ENCODE measurements at places on chromosomes 12 and 14. TPM values are rescaled to one million over a fixed set of nuclear protein-coding genes. Genes with fewer than 3 reads are reported as not detected.

- H3K4me1 ChIP-seq = peaks cover 3% of the 10 kb centered on the region
- no peak overlapping the region for H3K4me3 ChIP-seq
- no peak overlapping the region for H3K27ac ChIP-seq
- no peaks in the 10 kb centered on the region for H3K36me3 ChIP-seq
- peaks cover 2% of the 10 kb centered on the region for H3K27me3 ChIP-seq
Measured at GRCh38 chr14:101399737-101400517, 161.4 kb upstream of the DIO3 start.

DNA sequence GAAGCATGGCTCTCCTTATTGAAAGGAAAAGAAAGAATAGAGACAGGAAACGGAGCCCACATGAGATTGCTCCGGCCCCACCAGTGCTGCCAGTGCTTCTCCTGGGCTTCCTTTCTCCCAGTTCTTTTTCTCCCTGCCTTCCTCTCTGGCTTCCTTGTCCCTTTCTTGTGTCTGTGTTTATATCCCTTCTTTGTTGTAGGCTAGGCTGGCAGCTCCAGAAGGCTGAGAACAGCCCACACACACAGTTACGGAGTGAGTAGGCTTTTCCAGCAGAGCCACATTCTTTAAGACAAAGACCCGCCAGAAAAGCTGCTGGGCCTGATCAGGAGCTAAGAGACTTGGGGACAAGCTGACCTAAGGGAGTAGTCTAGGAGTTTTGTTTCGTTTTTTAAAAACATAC, 13.0 kb downstream of the CIPC start:
- H3K27ac ChIP-seq = no peak overlapping the region
- no peak for DNase-seq
- H3K4me3 ChIP-seq = no peak overlapping the region

Gene BBOF1
- total RNA-seq = 1.6 TPM

Gene MSRB3
- 31.7 TPM for total RNA-seq

Gene SPRYD4
- 1.4 TPM for total RNA-seq

Gene RNASE2
- not detected for total RNA-seq

Gene TSHR
- total RNA-seq = not detected

Measured in IMR-90 (cell line).